Muscle of arm (tissue), 14 donors: ENCODE measurements at places on chromosomes 5 and 9. TPM values are rescaled to one million over a fixed set of nuclear protein-coding genes. Genes with fewer than 3 reads are reported as not detected.

DNA sequence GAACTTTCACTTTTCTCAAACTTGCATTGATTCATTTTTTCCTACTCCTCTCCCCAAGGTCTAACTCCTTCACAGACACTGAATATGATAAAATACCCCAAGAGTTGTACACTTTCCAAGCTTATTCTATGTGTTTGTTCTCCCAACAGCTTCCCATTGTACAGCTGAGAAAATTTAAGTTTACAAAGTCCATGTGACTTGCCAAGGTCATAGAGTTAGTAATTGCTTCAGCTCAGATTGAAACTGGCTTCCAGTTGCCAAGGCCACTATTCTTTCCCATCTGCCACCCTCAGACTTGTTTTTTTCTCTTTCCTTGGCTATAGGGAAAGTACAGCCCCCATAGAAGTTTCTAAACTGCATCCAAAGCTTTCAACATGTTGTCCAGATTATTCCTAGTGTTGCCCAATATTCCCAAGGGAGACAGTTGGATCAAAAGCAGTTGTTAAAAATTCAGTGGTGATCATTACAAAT lies 34.8 kb downstream of the TNFSF8 start:
- no peak for DNase-seq

DNA sequence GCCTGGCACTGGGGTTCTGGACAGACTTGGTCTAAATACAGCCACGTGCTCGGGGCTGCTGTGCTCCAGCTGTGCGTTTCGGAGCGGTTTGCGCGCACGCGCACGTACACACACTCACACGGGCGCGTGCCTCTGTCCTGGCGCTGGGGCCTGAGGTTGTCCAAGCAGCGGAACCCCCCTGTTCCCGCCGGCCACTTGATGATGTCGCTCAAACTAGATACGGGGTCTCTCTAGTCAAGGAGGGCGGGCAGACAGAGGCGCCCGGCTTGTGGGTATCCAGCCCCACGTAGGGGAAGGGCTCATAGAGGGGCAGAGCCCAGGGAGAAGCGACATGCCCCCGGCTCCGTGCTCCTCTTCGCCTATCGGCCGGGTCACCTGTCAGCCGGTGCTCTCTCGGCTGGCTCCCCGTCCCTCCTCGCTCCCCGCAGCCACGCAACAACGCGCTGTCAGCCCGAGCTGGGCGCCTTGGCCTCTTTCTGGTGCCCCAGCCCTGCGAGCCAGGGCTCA lies 8.9 kb downstream of the NR2F1-AS1 start:
- no peak for DNase-seq

DNA sequence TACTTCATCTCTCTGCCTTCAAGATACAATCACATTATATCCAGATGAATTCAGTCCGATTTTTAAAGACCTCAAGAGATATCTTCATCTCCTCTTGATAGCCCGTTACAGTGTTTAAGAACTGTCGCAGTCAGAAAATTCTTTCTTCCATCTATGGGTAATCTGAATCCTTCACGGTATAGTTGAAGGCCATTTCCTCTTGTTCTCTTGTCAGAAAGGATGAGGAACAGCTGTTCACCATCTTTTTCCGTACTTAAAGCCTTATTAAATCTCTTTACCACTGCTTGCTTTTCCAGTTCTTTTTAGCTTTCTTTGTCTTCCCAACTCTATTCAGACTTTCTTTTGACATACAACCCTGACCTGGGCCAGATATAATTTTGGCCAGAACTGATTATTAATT lies 121.8 kb downstream of the XRCC4 start:
- no peak for DNase-seq

GRCh38 chr9:71515107-71515506 lies 253.2 kb downstream of the CEMIP2 start:
- no peak for DNase-seq

GRCh38 chr9:77697238-77697984 lies 49.3 kb upstream of the GNA14 start:
- no peak for DNase-seq

DNA sequence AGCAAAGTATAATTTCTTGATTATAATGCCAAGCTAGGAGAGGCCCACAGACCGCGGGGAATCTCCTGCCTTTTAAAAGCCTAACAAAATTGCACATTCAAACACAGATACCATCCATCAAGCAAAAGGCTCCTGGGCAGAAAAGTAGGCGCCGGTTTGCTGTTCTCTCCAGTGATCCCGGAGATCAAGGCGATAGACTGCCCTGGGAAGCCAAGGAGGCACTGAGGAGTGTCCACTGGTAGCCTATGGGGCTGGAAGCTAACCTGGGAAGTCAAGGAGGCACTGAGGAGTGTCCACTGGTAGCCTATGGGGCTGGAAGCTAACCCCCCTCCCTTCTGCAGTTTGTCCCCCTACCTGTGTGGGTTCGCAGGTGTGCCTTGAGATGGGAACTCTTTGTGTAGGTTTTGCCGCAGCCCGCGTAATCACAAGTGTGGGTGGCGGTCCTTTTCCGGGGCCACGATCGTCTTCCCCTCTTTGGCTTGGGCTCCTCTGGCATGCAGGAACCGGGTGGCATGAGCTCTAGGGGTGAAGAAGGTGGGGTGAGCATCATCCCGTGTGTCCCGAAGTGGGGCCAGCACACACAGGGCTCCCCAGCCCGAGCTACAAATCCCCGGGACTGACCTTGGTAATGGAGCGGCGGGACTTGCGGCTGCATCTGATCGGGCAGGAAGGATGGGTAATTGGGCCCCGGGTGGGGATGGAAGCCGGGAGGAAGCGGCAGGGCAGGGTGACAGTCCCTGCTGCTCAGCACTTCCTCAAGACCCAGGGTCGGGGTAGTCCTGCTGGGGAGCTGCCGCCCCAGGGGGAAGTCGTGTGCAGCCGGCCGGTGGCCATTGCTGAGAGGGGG lies 2.7 kb downstream of the KLF4 start:
- DNase-seq = no peak

DNA sequence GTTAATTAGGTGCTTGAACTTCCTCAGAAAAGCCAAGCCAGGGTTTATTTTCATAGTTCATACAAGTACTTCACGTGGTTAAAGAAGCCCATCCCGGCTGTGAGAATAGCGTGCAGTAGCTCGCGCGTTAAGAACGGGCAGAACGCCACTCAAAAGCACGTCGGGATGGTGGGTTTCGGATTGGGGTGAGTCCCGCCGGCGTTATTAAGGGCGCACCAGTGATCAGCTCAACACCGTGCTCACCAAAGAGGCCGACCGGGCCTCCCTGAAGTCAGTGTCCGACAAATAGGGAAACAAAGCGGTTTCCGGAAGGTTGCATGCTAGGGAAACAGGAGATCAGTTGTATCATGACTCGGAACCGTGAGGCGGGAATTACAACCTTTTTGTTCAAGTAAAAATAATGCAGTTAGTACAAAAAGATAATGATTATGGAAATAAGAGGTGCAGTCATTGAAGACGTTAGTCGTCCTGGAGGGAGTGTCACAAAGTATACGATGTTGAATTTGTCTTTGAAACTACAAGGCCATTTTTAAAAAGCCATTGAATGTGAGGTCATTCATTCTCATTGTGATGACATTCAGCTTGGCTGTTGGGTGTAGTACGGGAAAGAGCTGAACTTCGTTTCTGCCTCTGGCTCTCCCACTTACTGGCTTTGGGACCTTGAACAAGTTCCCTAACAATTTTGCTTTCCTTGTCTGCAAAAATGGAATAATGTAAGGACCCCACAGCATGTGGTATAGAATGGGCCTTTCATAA lies 992 bp downstream of the SETD9 start:
- no peak for DNase-seq

DNA sequence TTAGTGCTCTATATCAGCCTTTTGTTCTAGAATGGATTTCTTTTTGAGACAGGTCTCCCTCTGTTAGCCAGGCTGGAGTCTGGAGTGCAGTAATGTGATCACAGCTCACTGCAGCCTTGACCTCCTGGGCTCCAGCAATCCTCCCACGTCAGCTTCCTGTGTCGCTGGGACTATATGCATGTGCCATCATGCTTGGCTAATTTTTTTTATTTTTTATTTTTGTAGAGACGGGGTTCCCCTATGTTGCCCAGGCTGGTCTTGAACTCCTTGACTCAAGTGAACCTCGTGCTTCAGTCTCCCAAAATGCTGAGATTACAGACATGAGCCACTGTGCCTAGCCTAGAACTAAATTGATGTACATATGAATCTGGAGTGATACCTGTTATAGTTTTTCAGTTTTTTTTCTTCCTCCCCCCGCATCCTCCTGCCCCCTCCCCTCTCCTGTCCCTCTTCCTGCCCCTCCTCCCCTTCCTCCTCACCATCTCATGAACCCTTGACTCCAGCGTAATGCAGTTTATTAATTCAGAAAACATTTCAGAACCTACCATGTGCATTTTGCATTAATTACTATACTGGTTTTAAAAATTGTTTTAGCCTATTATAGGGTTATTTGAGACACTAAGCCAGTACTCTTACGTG lies 37.4 kb upstream of the TNFAIP8 start:
- no peak for DNase-seq

DNA sequence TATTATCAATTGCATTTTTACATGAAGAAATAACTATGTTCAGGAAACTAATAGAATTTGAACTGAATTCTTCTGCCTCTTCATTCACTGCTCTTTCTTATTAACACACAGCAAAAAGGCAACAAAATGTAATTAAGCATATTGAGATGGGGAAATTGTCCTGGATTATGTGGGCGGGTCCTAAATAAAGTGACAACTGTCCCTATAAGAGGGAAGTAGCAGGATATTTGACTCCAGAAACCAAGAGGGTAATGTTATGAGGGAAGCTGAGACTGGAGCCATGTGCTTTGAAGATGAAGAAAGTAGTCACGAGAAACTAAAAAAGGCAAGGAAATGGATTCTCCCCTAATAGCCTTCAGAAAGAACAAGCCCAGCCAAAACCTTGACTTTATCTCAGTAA lies 311.2 kb upstream of the PIK3R1 start:
- DNase-seq = no peak

- DNase-seq = no peak
Measured at GRCh38 chr9:70852711-70853240, 268.6 kb downstream of the TRPM3 start.

DNA sequence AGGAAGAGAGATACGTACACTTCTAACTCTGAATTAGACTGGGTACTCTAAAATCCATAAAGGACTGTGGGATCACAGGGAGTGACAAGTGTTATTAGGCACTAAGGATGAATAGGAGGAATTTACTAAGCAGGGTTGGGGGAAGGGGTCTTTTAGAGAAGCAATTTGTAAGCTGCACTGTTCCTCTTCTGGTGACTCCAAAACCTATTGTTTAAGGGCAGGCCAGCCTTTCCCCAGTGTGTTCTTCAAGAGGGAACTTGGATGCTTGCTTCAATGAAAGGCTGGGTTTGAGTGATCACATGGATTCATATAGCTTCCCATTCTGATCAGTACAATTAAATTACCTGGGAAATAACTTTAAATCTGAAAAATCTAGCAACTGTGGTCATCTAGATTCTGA lies 71.8 kb downstream of the STX17 start:
- DNase-seq = no peak

GRCh38 chr5:91296674-91297143 lies 86.4 kb downstream of the ARRDC3 start:
- no peak for DNase-seq

- no peak for DNase-seq
Measured at GRCh38 chr5:23302438-23302837, 205.0 kb upstream of the PRDM9 start.

- peak; percentile 58 for DNase-seq
Measured at GRCh38 chr9:131178382-131178781, 53.0 kb downstream of the NUP214 start.

GRCh38 chr5:143149759-143150158 lies 253.7 kb downstream of the NR3C1 start:
- DNase-seq = no peak

DNA sequence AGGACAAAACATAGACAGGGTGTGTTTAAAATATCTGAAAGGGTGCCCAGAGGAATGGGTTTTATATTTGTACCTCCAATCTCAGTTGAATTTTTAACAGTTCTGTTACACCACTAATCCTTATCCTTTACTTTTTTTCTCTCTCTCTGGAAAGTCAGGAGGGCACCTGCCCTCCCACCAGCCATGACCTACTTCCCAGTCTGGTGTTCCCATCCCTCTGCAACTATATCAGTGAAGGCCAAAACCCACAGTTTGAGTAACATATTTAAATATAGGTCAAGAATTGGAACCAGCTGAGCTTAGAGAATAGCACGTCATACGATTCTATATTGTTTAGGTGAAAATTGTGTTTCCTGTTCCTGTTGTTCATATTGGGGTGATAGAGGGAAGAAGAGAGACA lies 229.8 kb downstream of the NTRK2 start:
- DNase-seq = no peak

TRIM7 gene
- polyA plus RNA-seq = 11.6 TPM

GM2A gene
- 19.2 TPM for polyA plus RNA-seq

SIGMAR1 gene
- 49.0 TPM for polyA plus RNA-seq

PAPPA gene
- 0.80 TPM for polyA plus RNA-seq

ANKRD20A1 gene
- 1.1 TPM for polyA plus RNA-seq

CDC20B gene
- polyA plus RNA-seq = 0.13 TPM
